ENCODE measurements at places on chromosomes 2 and 18.

- no peak for DNase-seq
Measured at GRCh38 chr2:154992826-154993225, 294.3 kb downstream of the KCNJ3 start.

- no peak for DNase-seq
Measured at GRCh38 chr2:181231886-181232621, 225.1 kb upstream of the ITGA4 start.

- no peak for DNase-seq
Measured at GRCh38 chr2:143280097-143280757, 151.0 kb downstream of the ARHGAP15 start.

DNA sequence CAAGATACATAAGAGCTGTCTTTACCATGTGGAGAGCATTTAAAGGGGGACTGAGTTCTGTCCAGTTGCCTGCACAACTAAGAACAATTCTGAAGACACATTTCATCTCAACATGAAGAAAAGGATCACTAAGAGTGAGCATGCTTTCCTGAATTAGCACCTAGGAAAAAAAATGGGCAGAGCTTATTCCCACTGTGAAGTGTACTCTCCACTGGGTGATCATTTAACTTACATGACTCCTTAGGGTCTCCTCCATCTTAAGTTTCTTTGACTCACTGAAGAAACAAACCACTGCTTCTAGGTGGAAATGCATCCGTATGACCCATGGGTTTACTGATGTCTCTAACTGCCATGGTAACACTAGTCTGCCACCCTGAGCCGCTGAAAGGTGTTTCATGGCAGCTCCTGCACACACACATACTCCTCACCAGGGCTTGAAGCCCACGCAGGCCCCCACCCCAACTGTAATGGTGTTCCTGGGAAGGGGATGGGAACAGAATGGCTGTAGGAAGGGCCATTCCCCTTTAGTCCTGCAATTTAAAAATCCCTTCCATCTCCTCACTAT is 27.1 kb downstream of the HDLBP start:
- no peak for DNase-seq

GRCh38 chr2:165692906-165693305 is 101.1 kb downstream of the GALNT3 start:
- DNase-seq = no peak

GRCh38 chr2:85165088-85165690 is 32.0 kb downstream of the TCF7L1 start:
- DNase-seq = no peak

DNA sequence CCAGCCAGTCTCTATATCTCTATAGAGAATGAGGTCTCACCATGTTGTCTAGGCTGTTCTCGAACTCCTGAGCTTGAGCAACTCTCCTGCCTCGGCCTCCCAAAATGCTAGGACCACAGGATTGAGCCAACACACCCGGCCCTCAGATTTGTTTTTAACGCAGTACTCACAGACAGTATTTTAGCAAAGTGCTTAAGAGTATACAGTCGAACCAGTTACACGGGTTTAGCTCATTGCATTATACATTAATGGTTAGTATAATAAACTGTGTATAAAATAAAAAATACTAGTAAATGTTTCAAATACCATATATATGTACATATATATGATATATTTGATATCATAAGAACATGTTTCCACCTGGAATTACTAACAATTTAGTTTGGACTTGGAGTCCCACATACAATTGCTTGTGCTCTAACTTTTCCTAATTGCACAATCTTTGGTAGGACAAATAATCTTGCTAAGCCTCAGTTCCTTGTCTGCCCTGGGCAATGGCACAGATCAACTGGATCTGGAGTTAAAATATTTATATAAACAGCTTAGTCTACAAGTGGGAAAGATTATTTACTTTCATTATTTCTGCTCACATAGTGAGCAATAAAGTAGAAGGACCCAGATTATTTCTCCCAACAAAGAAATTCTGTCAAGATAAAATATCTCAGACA is 508.9 kb upstream of the LRATD1 start:
- no peak for DNase-seq

- DNase-seq = no peak
Measured at GRCh38 chr2:205646680-205647079, 35.6 kb upstream of the NRP2 start.

GRCh38 chr2:178891265-178891958 is 84.2 kb upstream of the TTN start:
- DNase-seq = no peak

DNA sequence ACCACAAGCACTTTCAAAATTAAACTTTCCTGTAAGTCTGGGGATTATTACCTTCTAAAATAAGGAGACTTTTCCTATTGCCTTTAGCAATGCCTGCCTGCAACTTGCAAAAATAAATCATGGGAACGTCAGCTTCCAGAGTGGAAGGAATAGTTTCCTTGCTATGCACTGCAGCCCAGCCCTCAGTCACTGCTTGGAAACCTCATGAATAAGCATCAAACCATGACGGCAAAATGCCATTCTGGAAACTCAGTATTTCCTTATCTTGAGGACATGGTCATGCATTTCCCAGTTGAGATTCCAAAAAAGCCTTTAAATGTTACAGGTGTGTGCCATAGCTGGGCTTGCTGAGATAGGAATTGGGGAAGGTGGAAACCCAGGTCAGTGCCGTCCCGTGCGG is 84.2 kb upstream of the OTOS start:
- DNase-seq = peak; percentile 79

- DNase-seq = peak; percentile 84
Measured at GRCh38 chr2:122433123-122433754, 677.8 kb downstream of the TSN start.

DNA sequence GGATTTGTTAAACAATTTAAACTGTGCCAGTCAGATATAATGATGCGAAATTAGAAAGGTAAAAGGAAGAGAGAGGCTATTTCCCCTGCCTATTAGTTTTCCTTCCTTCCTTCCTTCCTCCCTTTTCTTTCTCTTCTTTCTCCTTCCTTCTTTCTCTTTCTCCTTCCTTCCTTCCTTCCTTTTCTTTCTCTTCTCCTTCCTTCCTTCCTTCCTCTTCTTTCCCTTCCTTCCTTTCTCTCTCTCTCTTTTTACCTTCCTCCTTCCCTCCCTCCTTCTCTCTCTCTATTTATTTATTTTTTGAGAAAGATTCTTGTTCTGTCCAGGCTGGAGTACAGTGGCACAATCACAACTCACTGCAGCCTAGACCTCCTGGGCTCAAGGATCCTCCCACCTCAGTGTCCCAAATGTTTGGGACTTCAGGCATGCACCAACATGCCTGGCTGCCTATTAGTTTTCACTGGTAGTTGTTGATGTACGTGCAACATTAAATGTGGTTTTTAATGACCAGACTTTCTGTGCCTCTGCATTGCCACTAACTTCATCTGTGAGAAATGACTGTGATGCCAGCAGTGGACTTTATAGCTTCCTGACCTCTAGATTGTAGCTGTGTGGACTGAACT is 48.7 kb upstream of the NFE2L2 start:
- DNase-seq = no peak

DNA sequence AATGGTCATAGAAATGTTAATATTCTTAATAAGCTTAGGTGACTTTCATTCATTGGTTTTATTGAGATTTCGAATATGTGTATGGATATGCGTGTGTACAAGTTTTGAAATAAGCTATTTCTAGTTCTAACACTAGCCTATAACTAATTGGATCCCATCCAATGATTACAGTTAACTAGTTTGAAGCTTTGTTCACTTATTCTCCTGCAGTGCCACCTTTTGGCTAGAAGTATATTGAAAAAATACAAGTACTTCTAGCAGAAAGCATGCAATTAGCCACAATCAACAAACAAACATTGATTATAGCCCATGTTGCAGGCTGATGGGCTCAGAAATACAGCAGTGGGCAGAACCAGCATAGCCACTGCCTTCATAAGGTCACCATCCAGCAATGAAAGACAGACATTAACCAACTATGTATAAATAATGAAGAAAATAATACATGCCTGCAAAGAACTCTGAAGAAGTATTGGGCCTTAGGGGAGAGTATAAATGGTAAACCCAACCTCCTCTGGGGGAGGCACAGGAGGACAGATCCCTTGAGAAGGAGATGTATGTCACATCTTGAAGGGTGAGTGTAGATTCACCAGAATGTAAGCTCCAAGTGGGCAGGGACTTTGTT is 5.1 kb upstream of the PIEZO2 start:
- DNase-seq = peak; percentile 12

DNA sequence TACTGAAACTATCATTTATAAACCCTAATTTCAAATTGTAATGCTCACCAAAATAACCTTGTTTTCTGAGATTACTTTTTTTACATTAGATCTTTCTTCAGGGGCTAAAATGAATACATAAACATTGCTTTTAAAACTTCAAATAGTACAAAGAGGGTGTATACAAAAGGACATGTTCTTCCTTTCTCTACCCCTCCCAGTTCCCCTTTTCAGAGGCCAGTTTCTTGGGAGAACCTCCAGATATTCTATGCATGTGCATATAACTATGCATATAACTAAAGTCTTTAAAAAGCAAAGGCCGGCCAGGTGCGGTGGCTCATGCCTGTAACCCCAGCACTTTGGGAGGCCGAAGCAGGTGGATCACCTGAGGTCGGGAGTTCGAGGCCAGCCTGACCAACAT is 10.6 kb upstream of the FAM117B start:
- no peak for DNase-seq

DNA sequence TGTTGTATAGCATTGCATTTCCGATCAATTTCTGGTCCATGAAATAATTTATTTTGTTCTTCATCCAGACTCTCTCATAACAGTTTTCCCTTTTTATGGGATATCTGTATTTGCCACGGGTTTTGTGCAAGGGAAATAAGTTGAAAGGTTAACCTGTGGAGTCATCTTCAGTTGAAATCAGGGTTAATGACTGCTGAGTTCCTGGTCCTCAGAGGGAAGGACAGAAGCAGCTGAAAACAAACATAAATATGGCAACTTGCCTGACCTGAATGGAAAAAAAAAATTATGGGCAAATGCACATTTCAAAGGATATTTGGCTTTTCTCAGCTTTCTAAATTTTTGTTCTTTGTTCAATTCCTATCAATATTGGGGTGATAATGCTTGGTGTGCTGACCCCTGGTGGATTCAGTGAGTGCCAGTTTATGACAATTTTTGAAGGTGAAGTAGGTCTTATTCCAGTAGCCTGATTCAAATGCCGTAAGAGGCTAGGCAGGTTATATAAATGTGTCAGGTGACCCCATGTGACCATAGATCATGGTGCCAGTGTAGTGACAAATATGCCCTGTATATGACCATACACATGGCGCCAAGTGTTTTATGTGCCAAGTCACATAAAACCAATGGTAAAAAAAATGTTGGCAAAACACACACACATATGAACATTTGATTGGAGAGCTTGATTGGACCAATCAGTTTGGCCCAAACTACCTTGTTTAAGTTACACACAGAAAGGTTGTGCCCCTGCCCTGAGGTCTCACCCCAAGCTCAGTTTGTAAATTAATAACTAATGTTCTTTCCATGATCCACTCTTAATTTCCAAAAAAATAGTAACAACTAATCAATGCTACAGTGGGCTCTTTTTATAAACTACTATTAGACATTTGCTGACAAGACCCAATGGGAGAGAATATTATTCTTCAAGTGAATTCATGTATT is 47.6 kb upstream of the FAM124B start:
- no peak for DNase-seq

GRCh38 chr2:240137596-240138253 is 1.6 kb upstream of the COPS9 start:
- no peak for DNase-seq

DNA sequence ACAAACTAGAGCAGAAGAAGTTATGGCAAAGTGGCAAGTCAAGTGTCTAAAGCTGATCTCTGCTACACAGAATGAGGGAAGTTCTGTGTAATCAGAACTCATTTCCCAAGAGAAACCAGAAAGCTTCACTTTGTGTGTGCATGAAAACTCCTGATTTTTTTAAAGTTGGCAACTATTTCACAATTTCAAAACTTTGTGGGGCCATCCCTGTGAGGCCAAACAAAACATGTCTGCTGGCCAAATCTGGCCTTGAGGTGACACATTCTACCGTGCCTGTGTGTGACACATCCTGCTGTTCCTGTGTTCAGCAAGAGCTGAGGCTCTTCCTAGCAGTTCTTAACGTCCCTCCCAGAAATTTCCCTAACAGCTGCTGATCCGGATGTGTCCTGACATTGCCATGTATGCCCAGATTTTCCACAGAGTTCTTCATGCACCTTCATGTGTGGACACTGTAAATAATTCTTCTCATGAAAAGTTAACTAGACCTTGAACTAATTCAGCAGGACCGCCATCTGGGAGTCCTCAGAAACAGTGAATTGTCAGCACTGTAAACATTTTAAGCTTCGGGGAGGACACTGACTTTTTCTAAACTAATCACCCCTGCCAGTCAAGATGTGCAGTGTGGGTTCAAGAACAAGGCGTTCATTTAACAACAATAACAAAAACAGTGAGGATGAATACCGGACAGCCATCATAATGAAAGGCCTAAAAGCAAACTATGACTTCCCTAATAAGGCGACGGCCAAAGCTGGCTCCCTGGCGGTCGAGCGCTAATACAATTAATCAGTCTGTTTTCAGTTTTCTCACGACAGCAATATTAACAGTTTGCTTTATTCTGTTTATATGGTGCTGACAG is 99.0 kb downstream of the PLEKHM3 start:
- DNase-seq = no peak

DNA sequence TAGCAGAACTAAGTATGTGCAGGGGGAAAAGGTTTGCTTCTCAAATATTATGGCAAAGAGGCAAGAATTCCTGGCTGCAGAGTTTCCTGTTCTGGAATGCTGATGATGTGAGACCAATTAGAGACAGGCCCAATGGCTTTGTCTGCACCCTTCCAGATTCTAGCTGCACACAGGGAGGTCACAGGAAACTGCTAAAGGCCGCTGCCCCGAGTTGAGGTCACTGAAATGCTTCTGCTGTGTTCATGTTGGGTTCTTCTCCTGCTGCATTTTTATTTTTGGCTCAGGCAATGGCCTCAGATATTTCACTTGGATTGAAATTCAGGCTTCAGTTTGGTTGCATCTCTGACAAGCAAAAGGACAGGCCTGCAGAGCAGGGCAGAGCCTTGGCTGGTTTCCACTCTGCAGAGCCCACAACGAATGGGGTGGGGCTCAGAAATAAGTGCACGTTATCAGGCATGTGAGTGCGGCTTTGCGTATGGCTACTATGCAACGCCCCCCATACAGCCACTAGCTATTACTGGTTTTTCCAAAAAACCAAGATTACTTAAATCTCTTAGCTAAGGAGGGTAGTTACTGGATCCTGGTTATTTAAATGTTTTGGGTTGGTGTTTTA is 66.9 kb upstream of the FZD5 start:
- no peak for DNase-seq

DNA sequence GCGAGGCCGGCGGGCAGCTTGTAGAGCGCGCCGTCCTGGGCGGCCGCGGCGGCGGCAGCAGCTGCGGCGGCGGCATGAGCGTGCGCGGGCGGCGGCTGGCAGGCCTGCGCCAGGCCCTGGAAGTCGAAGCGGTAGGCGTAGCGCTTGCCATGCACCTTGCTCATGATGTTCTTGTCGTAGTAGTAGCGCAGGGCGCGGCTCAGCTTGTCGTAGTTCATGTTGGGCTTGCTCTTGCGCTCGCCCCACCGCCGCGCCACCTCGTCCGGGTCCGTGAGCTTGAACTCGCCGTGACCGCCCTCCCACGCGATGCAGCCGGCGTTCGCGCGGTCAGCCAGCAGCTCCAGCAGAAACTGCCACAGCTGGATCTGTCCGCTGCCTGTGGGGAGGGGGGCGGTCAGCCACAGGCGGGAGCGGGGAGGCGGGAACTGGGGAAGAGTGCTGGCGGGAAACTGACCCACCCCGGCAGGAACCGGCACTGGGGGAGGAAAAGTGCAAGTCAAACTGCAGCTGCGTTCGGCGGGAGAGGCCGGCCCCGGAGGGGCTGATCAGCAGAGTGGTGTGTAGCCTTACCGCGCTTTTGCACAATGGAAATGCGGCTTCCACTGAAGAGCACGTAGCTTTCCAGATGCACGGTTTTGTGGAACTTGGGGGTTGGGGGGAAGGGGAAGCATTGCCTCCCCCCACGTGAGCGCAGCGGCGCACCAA is 3.0 kb downstream of the FEV start:
- no peak for DNase-seq
